ENCODE measurements at places on chromosomes 7 and 10. TPM values are rescaled to one million over a fixed set of nuclear protein-coding genes. Genes with fewer than 3 reads are reported as not detected.

The ASZ1 gene
- not detected for polyA plus RNA-seq

The TSPAN13 gene
- polyA plus RNA-seq, result 49.7 TPM

The TMEM184A gene
- 4.3 TPM for polyA plus RNA-seq

The CDHR3 gene
- 2.1 TPM for polyA plus RNA-seq

The SAP25 gene
- polyA plus RNA-seq, result 0.81 TPM

The RARRES2 gene
- polyA plus RNA-seq, result 33.0 TPM

The PIP gene
- polyA plus RNA-seq, result not detected

The BMPER gene
- 2.1 TPM for polyA plus RNA-seq

The DIP2C gene
- polyA plus RNA-seq, result 22.3 TPM

The RBP3 gene
- not detected for polyA plus RNA-seq

The LBX1 gene
- not detected for polyA plus RNA-seq

The BAMBI gene
- 71.5 TPM for polyA plus RNA-seq

The TRIM56 gene
- polyA plus RNA-seq, result 4.9 TPM

The CDC14C gene
- not detected for polyA plus RNA-seq

The LIPM gene
- polyA plus RNA-seq, result not detected

The RET gene
- 23.7 TPM for polyA plus RNA-seq

DNA sequence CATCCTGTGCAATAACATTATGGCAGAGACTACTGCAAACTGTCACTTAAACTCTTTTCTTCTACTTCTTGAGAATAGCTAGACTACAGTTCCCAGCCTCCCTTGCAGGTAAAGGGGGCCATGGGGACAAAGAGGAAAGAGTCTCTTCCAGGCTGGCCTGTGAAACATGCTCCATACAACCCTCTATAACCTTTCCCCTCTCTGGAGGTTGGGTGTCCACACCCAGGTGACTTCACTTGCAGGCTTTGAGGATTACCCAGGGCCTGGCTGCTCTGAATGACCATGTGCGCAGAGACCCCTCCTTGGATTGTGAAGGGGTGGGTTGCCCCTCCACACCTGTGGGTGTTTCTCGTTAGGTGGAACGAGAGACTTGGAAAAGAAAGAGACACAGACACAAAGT is 84.1 kb downstream of the SEC61G start:
- DNase-seq, result no peak

DNA sequence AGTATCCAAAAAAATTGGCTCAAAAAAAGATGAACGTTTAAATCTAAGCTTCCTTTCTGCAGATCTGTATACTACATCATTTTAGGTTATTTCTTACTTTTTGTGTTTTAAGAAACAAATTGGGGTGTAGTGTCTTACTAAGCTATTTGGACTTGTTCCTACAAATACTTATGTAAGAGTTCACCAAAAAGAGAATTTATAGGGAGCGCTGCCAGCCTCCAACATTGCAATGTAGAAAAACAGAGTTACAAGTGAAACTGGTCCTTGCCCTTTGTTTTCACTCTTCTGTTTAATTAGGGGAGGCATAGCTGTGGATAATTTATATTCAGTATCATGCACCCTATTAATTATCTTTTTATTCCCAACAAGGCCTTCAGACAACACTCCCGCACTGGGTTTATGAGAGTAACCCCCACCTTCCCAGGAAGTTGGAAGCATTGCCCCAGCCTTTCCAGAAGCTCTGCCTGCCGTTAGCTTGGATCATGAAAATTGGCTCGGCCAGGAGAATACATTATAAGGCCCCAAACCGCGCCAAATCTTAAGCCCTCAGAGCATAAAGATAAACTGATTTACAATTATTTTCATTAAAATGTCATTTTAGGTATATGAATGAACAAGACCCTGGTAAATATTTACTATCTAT is 261.8 kb upstream of the KLF6 start:
- DNase-seq, result no peak

GRCh38 chr7:4136501-4137110 is 545.5 kb upstream of the FOXK1 start:
- DNase-seq, result no peak

DNA sequence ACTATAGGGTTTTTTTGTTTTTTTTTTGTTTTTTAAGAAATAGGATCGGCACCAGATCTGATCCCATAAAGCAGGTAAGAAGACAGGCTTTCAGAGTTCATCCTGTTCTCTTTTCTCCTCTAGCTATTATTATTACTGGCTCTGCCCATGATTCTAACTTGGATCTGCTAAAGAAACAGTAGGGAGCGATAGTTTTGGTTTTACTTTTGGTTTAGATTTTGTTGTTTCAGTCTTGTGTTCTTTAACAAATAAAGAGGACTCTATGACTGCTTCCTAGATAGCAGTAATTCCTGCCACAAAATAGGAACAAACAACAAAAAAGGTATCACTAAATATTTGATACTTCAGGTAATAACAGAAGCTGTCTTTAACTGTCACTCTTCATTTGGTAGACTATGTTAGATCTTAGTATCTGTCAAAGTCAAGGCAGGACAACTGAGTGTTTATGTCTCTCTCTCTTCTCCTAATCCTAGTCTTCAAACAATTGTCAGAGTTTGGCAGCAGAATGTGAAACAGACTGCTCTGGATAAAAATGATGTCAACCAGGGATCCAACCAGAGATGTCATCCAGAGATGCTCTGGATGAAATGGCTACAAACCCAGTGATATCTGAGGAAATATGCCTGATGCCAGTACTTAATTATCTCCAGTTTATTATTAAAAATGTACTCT is 99.8 kb downstream of the KMT2C start:
- no peak for DNase-seq

GRCh38 chr7:135742371-135742770 is 6.2 kb downstream of the FAM180A start:
- no peak for DNase-seq

GRCh38 chr7:128876586-128876977 is 13.9 kb downstream of the ATP6V1F start:
- no peak for DNase-seq

- DNase-seq, result no peak
These were observed 130.2 kb downstream of the GPR37 start for GRCh38 chr7:124635416-124635815.

DNA sequence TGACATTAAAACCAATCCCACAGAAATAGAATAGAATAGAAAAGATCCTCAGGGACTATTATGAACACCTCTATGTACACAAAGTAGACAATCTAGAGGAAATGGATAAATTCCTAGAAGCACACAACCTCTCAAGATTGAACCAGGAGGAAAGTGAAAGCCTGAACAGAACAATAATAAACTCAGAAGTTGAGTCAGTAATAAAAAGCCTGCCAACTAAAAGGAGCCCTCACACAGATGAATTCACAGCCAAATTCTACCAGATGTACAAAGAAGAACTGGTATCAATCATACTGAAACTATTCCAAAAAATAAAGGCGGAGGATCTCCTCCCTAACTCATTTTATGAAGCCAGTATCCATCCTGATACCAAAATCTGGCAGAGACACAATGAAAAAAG is 220.3 kb upstream of the HPS1 start:
- DNase-seq, result no peak

GRCh38 chr7:132177708-132178401 is 398.4 kb downstream of the PLXNA4 start:
- DNase-seq, result no peak

- DNase-seq, result peak; percentile 40
These were observed 13.4 kb downstream of the TNS3 start for GRCh38 chr7:47568547-47568946.

DNA sequence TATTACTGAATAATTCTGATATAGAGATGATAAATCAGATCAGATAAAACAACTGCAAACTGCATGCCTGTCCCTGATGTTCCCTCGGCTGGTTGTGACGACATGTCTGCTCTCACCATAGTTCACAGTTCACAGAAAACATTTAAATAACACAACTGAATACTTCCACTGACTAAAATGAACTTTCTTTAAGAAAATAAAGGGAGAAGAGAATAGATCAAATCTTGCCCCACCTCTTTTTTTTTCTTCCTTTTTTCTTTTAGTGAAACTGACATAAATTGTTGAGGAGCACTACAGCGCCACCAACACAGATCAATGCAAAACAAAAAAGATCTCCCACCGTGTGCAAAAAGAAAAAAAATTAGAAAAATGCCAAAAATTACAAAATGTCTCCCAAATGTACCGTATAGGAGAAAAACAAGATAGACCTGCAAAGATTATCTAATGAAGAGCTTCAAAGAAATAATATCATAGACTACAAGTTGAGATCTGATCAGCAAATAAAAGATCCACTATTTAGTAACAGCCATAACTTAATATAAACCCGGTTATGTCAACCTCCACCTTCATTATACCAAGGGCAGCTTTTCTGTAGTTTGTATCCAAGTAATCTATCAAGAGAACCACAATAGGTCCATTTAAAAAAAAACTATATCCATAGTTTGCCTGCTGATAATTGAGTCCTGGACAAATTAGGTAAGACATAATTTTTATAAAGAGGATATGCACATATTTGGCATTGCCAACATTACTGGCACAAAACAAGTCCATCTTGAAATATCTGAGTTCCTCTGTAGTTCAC is 30.7 kb upstream of the EPC1 start:
- DNase-seq, result peak; percentile 84

DNA sequence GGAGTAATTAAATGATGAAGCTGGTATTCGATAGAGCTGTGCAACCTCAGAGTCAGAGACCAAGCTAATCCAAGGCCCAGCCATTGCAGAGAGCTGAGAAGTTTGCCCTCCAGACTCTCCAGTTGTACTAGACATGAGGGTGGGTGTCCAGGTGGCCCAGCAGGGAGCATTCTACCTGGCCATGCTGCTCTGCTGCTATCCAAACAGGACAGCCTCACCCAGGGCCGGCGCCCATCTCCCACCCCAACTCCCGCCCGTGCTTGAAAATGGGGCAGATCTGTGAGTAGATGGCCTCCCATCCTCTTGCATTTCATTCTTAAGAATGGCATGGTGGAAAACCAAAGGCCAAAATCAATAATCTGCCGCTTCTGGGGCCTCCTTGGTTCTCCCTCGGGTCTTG is 124.2 kb downstream of the TCERG1L start:
- DNase-seq, result no peak

GRCh38 chr7:122304319-122304975 is at the start of gene FEZF1:
Gene FEZF1, minus strand, starts transcription at chr7:122304750. Its CDS starts 313 bp downstream, at chr7:122304437.
- DNase-seq, result peak; percentile 53

- DNase-seq, result no peak
These were observed 40.4 kb downstream of the RASGEF1A start for GRCh38 chr10:43226441-43226840.

GRCh38 chr10:89129911-89130310 is 77.2 kb downstream of the CH25H start:
- DNase-seq, result no peak

DNA sequence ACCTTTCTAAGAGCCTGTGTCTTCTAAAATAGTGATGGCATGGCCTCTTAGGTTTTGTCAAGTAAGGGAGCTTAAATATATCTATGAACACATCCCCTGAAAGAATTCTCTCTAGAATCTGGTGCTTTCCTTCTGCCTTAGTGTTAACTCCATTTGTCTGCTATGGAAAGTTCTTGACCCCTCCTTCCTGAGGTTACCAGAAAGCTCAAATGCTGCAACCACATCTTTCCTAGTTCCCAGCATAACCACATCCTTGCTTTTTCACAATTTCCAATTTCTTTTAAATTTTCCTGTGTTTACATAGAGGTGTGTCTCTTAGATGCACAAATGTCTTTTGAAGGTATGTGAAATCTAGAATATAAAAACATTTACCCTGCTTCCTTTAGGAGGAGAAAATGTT is 16.4 kb upstream of the GSDME start:
- no peak for DNase-seq

DNA sequence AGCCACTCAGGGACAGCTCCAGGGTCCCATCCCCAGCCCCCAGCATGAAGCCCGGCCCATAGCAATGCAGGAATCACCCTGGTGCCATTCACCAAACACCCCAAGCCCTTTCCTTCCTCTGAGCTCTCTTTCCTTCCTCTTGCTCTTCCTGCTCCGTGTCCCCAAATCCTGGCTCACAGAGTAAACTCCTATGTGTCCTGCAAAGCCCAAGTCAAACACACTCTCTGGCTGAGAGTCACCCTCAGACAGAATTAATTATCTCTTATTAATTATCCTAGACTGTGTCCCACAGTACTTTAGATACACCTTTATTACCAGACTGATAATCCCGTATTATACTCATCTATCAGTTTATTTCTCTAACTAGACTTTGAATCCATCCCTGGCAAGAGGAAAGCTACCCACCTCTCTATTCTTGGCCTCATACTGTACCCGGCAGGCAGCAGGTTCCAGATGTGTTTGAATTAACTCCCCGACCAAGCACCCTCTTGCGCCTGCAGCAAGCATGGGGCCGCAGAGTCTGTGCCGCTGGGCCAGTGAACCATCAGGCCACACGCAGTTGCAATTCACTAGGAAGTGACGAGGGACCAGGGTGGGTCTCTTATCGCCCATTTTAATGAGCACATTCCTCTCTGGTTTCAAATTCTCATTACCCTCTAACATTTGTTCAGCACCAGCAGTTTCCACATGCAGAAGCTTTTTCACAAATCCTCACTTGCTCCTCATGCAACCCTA is 86.7 kb downstream of the PRKAG2 start:
- no peak for DNase-seq

GRCh38 chr10:125076891-125077541 is 83.3 kb downstream of the CTBP2 start:
- no peak for DNase-seq
